CD4-positive, CD25-positive, alpha-beta regulatory T cell (primary cell): ENCODE measurements at places on chromosomes 2 and 18. TPM values are rescaled to one million over a fixed set of nuclear protein-coding genes. Genes with fewer than 3 reads are reported as not detected.

DNA sequence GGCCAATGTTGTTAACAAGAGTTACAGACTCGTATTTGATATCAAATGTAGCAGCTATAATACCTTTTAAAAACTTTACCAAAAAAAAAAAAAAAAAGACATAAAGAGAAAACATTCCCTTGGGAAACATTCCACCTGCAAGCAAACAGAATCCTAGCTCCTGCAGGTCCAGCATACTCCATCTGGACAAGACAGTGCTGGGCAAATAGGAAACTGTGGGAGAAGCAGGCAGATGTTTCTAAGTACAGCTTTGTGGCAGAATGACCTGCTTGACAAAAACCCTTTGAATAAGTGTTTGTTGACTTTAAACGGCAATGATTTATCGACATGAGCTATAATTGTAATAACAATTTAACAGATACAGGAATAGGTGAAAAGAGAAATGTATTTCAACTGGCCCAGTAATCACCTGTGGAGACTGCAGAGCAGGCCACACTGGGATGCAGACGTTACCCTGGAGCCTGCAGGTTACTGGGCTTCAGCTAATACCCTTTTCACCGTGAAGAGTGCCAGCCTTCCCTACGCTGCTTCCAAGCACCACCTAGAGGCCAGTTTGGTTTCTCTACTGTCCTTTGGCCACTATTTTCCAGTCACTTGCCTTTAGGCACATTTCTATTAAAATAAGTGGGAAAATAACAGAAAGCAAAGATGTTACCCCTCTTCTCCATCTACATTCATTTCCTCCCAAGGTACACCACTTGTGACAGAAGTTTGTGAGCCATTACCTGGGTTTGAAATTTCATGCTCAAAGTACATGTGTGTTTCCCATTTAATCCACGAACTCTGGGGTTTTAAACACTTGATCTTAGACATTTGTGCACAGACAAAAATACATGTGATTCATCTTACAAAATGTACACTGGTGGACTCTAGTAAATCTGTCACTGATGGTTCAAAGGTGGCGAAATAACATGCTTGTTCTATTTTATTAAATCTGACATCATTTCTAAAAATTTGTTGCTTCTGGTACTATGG lies 96.9 kb upstream of the ZNF397 start:
- no peak overlapping the region for H3K27ac ChIP-seq
- H3K4me3 ChIP-seq = no peak overlapping the region
- peak; percentile 38 for DNase-seq
- H3K36me3 ChIP-seq = peaks cover 31% of the 10 kb centered on the region
- H3K4me1 ChIP-seq = no peaks in the 10 kb centered on the region
- H3K27me3 ChIP-seq = no peaks in the 10 kb centered on the region

DNA sequence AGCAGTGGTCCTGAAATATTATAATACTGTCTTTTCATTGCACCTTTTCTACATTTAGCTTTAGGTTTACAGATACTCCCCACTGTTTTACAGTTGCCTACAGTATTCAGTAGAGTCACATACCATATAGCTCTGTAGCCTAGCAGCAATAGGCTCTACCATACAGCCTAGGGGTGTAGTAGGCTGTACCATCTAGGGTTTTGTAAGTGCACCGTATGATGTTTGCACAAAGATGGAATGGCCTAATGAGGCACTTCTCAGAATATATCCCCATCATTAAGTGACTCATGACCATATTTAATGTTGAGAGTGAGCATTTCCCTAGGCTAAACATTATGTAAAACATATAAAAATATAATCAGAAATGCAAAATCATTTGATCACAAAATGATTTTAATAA lies 511.3 kb upstream of the RAB12 start:
- no peaks in the 10 kb centered on the region for H3K4me1 ChIP-seq
- no peak for DNase-seq
- no peak overlapping the region for H3K27ac ChIP-seq
- no peaks in the 10 kb centered on the region for H3K27me3 ChIP-seq

DNA sequence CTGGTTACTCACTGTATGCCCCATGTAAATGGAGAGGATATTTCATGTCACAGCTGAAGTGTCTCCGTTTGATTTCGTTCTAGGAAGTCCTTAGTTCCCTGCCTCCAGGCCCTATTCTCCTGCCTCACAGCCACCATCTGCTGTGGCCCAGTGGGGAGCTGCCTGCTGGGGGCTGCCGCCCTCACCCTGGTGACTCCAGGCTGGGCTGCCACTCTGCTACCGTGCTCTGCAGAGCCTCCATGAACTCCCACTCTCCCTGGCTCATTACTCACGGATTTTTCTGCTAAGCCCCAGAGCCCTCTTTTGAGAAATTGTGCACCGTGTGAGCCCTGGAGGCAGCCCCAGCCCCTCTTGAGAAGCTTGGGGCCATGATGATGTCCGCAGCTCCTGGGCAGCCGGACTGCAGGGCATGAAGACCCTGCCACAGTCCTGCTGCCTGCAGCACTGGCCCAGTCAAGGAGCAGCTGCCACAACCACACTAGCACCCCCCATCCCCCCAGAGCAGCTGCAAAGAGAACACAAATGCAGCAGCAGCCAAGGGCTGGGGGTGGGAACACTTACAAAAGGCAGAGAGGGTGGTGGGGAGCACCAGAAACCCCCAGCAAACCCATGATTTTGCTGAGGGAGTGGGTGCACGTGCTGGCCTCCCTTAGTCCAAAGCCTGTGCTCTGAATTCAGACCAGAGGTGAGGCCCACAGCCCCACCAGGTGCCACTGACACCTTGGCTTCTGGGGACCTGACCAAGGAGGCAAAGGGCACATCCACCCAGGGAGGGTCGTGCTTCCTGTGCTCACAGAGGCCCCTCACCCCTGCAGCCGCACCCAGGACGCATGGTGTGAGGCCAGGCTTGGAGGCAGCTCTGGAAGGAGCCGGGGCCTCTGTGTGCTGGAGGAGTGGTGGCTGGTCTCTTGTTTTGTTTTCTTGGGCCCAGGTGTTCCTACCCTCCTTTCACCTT lies 270.2 kb upstream of the RAB6C start:
- no peaks in the 10 kb centered on the region for H3K36me3 ChIP-seq
- no peak for DNase-seq
- no peak overlapping the region for H3K4me3 ChIP-seq
- H3K27me3 ChIP-seq = no peaks in the 10 kb centered on the region
- H3K27ac ChIP-seq = no peak overlapping the region

DNA sequence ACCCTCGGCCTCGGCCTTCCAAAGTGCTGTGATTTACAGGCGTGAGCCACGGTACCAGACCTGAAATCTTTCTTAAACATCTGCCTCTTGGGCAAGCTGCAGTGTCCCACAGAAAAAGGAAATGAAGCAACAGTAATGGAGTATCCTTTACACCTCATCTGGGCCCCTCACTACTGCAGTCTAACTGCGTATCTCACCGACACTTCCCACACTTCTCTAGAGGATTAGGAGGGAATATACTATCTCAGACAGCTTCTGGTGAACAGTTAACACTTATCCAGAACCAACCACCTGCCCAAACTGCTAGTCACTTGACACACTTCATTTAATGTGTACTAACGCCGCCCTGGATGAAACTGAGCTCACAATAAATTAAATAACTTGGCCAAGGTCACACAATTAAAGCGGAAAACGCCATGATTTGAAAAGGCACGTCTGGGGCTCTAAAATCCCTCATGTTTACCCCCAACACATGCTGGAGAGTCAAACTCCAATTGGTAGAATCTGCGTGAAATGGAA lies 993 bp downstream of the COX7A2L start:
- peak overlapping the region; percentile 92 for H3K27ac ChIP-seq
- H3K36me3 ChIP-seq = peaks cover 7% of the 10 kb centered on the region
- no peaks in the 10 kb centered on the region for H3K27me3 ChIP-seq
- DNase-seq = peak; percentile 39
- H3K4me1 ChIP-seq = peaks cover 33% of the 10 kb centered on the region

ACTR1B gene
- 12.9 TPM for polyA plus RNA-seq

- no peak overlapping the region for H3K27ac ChIP-seq
- H3K36me3 ChIP-seq = no peaks in the 10 kb centered on the region
- H3K4me3 ChIP-seq = peak overlapping the region; percentile 72
- H3K4me1 ChIP-seq = peaks cover 9% of the 10 kb centered on the region
Measured at GRCh38 chr2:169478745-169479256, 493 bp upstream of the BBS5 start.

DNA sequence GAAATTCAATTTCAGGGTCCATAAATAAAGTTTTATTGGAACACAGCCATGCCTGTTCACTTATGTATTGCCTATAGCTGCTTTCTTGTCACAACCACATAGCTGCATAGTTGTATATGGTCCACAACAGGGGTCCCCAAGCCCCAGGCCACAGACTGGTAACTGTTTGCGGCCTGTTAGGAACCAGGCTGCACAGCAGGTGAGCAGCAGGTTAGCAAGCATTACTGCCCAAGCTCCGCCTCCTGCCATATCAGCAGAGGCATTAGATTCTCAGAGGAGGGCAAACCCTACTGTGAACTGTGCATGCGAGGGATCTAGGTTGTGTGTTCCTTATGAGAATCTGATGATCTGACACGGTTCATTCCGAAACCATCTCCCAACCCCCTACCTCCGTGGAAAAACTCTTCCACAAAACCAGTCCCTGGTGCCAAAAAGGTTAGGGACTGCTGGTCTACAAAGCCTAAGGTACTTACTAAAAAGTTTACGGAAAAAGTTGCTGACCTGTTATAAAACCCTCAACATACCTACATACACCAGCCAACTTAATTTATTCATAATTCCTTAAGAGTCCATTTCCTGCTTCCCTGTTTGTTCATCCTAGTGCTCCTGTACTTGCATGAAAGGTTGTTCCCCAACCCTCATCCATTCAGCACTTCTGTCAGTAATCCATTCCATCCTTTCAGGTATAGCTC lies 40.1 kb downstream of the NDUFAF7 start:
- H3K4me1 ChIP-seq = no peaks in the 10 kb centered on the region
- no peak for DNase-seq
- no peaks in the 10 kb centered on the region for H3K27me3 ChIP-seq

- no peaks in the 10 kb centered on the region for H3K36me3 ChIP-seq
- no peak overlapping the region for H3K27ac ChIP-seq
- H3K27me3 ChIP-seq = no peaks in the 10 kb centered on the region
- H3K4me3 ChIP-seq = no peak overlapping the region
Measured at GRCh38 chr2:236217926-236218325, 46.3 kb downstream of the ASB18 start.

GRCh38 chr2:226831266-226831665 lies 4.6 kb upstream of the RHBDD1 start:
- no peaks in the 10 kb centered on the region for H3K27me3 ChIP-seq
- H3K4me1 ChIP-seq = peaks cover 18% of the 10 kb centered on the region

DNA sequence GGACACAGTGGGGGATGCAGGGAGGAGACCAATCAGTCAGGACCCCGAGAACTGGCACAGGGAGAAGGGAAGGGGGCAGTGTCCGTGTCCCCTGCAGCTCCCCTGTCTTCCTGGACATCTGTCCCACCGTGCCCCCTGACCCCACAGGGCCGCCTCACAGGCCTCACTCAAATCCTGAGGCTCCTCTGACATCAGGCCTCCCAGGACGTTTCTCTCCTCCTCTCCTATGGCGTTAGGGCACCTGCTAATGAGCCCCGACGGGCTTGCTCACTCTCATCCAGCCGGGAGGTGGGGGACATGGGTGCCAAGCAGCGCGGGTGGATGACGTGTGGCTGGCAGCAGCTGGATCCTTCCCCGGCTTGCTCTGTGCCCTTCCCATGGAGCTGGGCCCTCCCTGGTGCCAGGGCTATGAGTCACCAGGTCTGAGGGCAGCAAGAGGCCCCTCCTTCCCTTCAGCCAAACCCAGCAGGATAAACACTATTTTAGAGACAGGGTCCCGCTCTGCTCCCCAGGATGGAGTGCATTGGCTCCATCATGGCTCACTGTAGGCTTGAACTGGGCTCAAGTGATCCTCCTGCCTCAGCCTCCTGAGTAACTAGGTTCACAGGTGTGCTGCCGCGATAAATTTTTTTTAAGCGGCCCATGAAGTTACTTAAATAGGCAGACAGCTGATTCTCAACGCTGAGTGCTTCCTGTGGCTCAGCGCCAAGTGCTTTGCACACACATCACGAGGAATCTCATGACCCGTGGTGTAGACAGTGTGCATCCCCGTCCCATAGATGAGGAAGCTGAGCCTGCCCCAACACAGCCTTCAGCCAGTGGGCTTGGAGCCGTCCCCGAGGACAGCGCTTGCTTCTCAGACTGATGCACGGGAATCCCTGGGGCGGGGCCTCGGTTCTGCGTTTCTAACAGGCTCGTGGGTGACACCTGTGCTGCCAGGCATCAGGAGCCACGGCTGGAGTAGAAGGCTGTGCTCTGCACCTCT lies 64.5 kb upstream of the HDAC4 start:
- no peaks in the 10 kb centered on the region for H3K27me3 ChIP-seq
- no peak overlapping the region for H3K27ac ChIP-seq
- no peaks in the 10 kb centered on the region for H3K36me3 ChIP-seq
- no peak overlapping the region for H3K4me3 ChIP-seq
- no peak for DNase-seq

GRCh38 chr2:8922431-8922830 lies 81.1 kb downstream of the MBOAT2 start:
- DNase-seq = no peak
- no peaks in the 10 kb centered on the region for H3K36me3 ChIP-seq
- H3K4me3 ChIP-seq = no peak overlapping the region
- H3K4me1 ChIP-seq = no peaks in the 10 kb centered on the region

DNA sequence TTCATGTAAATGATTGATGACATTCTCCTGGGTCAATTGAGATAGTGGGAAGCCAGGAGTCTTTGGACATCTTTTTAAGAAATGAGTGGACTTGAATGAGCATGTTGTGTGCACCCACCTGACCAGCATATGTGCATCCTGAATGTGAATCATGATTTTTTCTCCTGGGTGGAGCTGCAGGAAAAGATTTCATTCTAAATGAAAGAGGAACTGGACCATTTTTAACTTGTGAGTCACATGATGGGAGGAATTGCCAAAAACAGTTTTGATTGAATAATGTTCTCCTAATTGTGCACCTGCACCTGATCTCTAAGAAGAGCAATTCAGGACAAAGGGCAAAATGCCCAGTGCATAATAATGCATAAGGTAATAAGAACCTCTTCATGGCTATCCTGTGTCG lies 32.3 kb downstream of the COPS8 start:
- no peaks in the 10 kb centered on the region for H3K4me1 ChIP-seq
- H3K36me3 ChIP-seq = no peaks in the 10 kb centered on the region
- DNase-seq = no peak
- H3K27me3 ChIP-seq = no peaks in the 10 kb centered on the region
- H3K4me3 ChIP-seq = no peak overlapping the region

DNA sequence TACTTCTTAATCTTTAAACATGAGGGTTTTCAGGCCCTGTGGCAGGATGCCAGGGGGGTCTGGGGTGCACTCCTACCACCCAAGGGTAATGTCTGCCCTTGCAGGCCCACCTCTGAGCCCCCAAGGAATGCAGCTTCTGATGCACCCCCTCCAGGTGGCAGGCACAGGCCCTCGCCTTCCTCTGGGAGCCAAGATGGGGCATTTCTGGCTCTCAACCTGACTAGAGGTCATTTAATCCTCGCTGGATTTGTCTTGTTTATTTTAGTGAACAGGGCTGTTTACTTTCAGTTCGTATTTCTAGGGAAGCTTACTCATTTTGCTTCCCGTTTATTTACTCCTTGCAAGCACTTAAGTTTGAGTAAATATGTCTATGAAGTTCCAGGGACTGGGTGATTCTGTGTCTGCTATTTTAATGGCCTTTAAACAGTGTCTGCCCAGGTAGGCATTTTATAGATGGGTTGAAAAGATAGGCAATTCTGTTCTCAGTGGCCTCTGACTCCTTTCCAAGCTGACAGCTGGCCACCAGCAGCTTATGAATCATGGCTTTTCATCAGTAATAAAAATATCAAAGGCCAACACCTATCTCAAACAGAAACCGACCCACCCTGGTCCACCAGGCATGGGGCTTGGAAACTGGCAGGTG lies 11.1 kb upstream of the DNPEP start:
- H3K4me3 ChIP-seq = no peak overlapping the region
- no peak overlapping the region for H3K27ac ChIP-seq
- H3K27me3 ChIP-seq = peaks cover 2% of the 10 kb centered on the region
